ENCODE measurements at places on chromosomes 3 and 15. TPM values are rescaled to one million over a fixed set of nuclear protein-coding genes. Genes with fewer than 3 reads are reported as not detected.

DNA sequence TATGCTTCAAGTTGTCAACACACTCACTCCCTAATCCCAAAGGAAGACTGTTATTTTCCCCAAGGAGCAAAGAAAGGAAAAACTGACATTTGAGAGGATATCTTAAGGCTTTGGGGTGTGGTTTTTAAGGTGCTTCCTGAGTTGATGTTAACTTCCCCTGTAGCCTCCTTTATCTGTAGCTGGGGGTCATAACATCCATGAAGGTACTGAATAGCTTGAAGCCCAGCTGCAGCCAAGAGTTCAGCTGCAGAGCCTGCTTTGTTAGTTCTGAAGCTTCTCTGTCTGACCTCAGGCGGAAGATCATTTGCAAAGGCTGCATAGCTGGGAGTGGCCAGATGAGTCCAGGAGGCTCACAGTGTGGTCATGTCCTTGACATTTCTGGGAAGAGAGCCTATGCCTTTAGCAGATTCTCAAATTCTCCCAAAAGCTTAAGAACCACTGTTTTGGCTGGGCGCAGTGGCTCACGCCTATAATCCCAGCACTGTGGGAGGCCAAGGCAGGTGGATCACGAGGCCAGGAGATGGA lies 165.4 kb downstream of the SV2B start:
- DNase-seq = no peak

DNA sequence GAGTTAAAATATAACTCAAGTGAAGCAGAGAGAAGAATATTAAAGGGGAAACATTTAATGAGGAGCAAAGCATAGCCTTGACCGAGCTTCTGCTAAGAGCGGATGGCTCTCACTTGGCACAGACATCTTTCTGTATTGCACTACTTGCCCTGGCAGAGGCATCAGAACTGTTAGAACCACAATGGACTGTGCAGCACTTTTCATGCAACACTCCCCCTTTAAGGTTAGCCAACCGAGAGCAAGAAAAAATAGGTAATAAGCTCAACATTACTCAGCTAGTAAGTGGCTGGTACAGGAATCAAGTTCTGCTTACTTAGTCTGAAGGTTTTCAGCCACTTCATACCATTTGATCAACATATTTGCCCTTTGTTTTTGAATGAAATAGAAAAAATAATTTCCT lies 33.7 kb downstream of the CRTC3 start:
- DNase-seq = no peak

DNA sequence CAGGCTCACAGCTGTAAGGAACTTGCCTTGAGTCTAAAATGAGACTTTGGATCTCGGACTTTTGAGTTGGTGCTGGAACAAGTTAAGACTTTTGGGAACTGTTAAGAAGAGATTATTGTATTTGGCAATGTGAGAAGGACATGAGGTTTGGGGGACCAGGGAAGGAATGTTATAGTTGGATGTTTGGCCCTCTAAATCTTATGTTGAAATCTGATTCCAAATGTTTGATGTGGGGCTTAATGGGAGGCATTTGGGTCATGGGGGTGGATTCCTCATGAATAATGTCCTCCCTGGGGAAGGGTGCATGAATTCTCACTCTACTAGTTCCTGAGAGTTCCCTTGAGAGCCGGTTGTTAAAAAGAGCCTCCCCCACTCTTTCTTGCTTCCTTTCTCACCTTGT lies 18.5 kb upstream of the CHCHD6 start:
- DNase-seq = no peak

DNA sequence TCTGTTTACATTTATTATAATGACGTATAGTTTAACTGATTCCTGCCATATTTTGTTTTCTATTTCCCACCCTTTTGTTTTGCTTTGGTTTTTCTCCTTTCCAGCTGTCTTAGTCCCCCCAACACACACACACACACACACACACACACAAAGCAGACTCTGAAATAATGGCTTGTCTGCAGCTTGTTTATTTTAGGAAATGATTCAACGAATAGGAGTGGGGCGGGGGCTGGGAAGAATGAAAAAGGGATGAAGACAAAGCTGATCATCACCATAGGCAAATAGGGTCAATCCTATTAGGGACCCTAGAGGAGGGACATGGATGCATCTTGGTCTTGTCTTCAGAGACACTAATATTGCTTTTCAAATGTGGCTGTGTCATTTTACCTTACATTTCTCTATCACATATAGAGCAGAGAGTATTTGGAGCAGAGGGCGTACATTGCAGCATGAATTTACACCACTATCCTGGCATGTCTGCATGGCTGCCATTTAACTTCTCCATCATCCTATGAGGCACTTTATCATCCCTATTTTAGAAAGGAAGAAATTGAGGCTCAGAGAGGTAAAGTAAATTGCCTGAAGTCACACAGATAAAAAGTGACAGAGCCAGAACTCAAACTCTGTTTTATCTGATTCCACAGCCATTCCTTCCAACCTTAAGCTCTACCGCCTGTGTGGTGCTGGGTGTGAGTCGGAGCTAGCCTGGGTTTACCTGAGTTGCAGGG lies 147.2 kb upstream of the TPM1 start:
- peak; percentile 84 for DNase-seq

GRCh38 chr15:66459818-66460615 lies 37.5 kb downstream of the SNAPC5 start:
- DNase-seq = no peak

GRCh38 chr3:169028716-169029115 lies 634.8 kb downstream of the MECOM start:
- DNase-seq = no peak

GRCh38 chr15:83210619-83211018 lies 3.0 kb upstream of the HDGFL3 start:
- DNase-seq = peak; percentile 68

- peak; percentile 71 for DNase-seq
Observed at GRCh38 chr3:153210660-153211059, 48.6 kb downstream of the RAP2B start.

GRCh38 chr15:93159930-93160329 lies 70.9 kb upstream of the RGMA start:
- no peak for DNase-seq

DNA sequence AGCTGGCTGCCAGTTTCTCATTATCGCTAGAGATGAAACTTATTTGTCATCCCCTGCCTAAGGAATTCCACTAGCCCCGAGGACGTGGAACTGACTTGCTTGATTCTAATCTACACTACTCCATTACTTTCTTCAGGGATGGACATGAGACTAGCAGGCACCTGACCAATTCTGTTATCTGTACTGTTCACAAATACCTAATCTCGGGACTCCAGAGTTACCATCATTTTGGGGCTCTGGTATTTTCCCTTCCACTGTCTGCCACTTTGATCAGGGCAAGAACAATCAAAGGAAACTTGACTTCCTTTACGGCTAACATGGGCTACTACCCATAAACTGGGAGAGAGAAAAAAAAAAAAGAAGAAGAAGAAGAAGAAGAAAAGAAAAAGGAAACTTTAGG lies 27.8 kb downstream of the BMF start:
- DNase-seq = peak; percentile 80

GRCh38 chr3:69005071-69005790 lies 8.3 kb downstream of the EOGT start:
- no peak for DNase-seq

- peak; percentile 82 for DNase-seq
Observed at GRCh38 chr3:187736418-187736871, 8.8 kb downstream of the BCL6 start.

DNA sequence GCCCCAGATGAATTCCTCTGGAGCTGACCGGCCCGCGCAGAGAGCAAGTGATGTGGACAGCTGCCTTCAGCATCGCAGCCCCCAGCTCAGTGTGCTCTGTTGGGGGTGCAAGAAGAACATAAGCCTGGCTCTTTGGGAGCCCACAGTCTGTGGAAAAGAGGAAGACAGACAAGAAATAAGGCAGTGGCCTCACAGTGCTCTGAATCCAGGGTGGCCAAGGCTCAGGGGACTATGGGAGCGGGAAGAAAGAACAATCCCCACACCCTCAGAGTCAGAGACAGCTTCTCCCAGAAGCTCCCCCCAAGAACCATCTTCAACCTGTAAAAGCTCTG lies 277 bp upstream of the HDDC3 start:
- DNase-seq = no peak

GRCh38 chr3:167469381-167469780 lies 4.5 kb downstream of the SERPINI2 start:
- DNase-seq = no peak

Gene SLC6A20
- total RNA-seq = not detected

Gene FSIP1
- 2.1 TPM for total RNA-seq

Gene HRG
- total RNA-seq = not detected

Gene CORO2B
- total RNA-seq = 5.9 TPM

Gene XCR1
- not detected for total RNA-seq

Gene PRTG
- total RNA-seq = 13.3 TPM

Measured in RPMI7951 (cell line).